ENCODE measurements at places on chromosomes 6 and 20.

GRCh38 chr20:62254021-62254724, 15.9 kb downstream of the OSBPL2 start:
- no peak for DNase-seq

DNA sequence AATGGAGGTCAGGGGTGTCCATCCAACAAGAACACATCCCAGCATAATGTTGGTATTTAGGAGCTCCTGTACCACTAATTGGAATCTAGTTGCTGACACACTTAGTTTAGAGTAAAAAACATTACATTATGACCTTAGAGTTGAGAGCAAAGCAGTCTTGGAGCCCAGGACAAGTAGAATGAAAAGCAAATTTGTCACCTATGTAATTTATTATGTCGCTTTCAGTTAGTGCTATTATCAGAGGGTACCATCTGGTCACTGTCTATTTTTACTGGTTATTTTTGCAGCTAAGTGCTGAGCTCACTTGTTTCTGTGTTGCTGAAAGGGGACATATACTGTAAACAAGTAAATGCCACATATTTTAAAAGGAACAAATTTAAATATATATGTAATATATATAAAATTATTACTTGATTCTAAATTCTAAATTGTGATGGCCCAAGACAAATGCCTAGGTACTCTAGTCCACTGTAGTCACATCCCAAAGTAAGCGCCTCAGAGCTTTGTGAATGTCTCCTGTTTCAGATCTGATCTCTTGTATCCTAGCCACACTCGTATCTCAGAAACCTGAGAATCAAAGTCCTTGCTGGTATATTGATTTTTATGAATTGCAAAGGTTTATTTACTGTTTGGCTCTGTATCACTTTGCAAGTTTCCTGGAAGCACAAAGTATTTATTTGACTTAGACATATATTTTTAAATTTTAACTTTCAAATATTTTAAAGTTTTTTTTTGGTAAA, 148.6 kb upstream of the MAN1A1 start:
- DNase-seq: no peak

GRCh38 chr6:169866668-169867521, 115.5 kb downstream of the ERMARD start:
- no peak for DNase-seq

DNA sequence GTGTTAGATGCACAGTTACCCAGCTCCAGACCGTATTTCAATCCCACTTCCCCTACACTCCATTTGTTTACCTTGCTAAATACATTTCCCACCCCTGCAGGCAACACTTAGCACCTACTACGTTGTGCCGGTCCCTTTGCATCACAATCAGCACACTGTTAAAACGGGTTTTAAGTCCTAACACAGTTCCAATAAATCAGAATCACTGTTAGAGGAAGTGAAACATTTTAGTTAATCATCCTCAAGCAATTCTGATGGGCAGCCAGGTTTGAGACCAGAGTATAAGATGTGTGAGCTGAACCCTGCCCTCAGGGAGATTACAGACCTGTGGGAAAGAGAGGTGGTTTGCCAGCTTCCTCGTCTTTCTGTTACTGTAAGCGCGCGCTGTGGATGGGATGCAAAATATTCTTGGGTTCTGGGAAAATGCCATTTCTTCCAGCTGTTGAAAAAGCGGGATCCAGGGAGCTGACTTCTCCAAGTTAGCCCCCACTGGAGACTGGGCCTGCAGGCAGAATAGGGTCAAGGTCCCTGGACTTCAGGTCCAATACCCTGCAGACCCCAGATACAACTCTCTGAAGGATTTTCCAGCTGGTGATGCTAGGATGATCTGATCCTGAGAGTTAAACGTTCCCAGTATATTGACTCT, 3.1 kb downstream of the ZCCHC3 start:
- DNase-seq: no peak

DNA sequence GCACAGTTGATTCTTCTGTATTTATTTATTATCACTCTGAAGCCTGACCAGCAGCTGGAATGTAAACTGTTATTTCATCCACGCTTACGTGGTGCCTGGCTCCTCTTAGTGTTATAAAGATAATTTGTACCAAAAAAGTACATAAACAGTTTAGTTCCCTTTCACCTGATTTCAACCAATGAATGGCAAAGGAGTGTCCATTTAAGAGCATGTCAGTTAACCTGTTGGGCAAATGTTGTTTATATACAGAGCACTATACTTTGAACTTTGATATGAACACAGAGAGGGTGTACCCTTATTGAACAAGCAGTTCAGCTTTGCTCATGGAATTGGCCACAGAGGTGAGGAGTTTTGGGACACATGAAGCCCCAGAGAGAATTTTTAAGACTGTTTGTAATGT, 7.2 kb upstream of the CTCFL start:
- no peak for DNase-seq

DNA sequence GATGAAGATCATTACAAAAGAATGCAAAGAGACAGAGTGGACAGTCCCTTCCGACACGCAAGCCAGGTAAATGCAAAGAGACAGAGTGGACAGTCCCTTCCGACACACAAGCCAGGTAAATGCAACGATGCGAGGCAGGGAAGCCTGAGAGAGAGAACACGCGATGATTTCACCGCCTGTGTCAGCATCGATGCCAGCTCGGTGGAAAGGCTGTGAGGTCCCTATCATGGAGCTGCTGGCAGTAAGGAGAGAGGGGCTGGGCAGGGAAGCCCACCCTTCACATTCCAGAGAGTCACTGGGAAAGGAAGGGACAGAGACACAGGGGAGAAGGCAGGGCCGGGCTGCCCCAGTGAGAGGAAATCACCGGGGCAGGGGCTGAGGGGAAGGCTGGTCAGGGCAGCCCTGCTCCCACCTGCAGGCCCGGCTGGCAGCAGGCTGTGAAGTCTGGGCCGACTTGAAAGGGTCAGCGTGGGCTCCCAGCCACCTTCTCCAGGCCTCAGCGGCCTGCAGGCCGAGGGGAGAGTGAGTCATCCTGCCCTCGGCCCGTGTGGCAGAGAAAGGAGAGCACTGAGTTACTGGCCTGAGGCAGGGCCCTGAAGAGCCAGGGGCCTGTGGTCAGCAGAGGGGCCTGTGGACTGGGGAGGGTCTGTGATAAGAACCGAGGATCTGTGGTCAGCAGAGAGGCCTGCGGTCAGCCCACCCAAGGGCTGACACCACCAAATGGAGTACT, 80.4 kb downstream of the DACT2 start:
- DNase-seq: no peak

DNA sequence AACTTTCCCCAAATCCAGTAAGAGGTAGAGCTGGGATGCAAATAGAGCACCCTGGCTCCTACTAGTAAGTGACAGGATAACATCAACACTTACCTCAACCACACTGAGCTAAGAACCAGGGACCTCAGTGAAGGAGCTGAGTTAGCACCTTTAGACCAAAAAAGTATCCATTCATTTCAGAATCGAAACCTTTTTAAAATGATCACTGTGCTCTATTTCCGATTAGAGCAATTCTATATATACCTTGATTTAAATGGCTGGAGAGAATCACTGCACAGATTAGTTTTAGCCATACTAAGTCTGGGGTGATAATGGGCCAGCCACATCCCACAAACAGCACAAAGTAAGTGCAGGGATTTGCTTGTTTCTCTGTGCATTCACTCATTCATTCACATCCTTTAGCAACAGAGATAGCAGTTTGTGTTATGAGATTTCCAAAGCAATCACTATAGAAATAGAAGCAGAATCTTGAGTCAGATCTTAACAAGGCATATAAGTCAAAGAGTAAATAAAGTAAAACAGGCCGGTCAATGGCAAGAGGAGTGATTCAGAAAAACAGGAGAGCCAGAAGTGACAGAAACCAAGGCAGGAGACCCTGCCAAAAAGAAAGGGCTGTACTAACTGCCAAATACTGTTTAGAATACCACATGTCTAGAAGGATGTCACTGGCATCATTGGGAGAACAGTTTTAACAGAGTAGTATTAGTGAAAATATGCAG, 136.3 kb downstream of the KIF13A start:
- DNase-seq: no peak

GRCh38 chr6:11556309-11556708, 18.8 kb downstream of the TMEM170B start:
- no peak for DNase-seq

DNA sequence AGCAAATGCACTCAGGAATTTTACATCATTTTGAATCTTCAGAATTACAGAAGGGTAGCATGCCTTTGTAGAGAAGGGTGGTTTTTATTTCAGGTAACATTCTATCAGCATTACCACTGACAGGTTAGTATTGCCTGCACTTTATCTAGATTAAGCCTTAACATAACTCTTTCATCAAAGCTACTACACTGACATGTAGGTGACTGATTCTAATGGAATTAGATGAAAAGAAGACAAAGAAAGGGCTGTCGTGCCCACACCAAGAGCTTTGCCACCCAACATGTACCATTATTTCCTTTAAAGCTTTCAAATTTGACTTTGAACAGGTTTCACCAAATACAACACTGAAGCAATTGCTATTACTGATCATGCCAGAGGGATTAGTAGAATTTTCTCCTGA, 551.9 kb downstream of the EYS start:
- DNase-seq: no peak

GRCh38 chr6:149057464-149057840, 260.1 kb upstream of the TAB2 start:
- DNase-seq: no peak

DNA sequence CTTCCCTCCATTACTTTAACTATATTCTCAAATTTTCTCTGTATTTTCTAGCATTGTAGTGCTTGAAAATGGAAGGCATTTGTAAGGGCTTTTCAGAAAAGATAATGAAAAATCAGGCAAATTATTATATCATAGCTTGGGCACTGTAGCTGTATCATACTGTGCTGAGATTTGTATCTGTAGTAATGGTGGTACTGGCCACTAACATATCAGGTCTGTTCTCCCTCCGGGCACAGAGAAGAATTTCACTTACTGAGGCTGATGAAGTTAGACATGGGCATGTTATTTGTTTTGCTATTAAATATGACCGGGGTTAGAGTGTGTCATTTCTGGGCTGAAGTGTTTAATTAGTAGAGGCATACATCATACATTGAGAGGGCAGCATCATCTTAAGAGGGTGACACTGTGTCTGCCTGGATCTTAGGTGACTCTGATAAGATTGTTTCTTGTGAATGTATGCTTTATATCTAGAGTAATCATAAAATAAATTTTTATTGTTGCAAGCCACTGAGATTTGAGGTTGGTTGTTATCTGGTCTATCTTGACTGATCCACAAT, 1395.9 kb downstream of the EPHA7 start:
- no peak for DNase-seq

- no peak for DNase-seq
These were observed 197.2 kb upstream of the SUPT3H start for GRCh38 chr6:45574885-45575284.

GRCh38 chr20:61347443-61347842, 95.4 kb downstream of the CDH4 start:
- no peak for DNase-seq

- no peak for DNase-seq
These were observed 5.3 kb downstream of the DCBLD1 start for GRCh38 chr6:117487821-117488220.

- DNase-seq: no peak
These were observed 4.8 kb downstream of the LRP11 start for GRCh38 chr6:149859368-149859767.

DNA sequence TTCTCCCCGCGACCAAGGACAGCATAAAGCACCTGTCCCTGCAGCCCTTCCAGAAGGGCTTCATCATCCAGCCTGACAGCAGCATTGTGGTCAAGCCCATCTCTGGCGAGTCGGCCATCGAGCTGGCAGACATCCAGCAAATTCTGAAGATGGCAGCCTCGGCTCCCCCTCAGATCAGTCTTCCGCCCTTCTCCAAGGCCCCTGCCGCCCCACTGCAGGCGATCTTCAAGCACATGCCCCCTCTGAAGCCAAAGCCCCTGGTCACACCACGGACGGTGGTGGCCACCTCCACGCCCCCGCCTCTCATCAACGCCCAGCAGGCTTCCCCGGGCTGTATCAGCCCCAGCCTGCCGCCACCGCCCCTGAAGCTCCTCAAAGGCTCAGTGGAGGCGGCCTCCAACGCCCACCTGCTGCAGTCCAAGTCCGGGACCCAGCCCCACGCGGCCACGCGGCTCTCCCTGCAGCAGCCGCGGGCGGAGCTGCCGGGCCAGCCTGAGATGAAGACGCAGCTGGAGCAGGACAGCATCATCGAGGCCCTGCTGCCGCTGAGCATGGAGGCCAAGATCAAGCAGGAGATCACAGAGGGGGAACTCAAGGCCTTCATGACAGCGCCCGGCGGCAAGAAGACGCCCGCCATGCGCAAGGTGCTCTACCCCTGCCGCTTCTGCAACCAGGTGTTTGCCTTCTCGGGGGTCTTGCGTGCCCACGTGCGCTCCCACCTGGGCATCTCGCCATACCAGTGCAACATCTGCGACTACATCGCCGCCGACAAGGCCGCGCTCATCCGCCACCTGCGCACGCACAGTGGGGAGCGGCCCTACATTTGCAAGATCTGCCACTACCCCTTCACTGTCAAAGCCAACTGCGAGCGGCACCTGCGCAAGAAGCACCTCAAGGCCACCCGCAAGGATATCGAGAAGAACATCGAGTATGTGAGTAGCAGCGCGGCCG, 83.3 kb downstream of the SSR1 start:
- no peak for DNase-seq

DNA sequence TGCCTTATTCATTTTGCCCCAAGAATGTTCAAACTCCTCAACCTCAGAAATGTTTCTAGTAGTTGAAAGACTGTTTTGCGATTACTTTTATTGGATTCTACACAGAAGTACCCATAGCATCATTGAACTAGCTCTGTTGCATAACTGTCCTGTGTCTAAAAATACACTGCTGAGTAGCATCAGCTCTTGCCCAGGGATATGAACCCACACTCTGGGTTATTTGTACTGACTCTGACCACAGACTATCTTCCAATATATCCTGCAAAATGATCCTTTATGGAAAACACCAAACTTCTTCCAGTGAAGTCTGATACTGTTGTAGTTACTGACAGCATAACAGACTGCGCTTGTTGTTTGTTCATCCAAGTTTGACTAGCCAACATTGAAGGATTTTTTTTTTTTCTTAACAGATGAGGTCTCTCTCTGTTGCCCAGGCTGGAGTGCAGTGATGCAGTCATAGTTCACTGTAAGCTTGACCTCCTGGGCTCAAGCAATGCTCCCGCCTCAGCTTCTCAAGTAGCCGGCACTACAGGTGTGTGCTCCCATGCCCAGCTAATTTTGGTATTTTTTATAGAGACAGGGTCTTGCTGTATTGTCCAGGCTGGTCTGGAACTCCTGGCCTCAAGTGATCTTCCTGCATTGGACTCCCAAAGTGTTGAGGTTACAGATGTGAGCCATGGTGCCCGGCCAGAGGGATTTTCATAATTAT, 49.9 kb downstream of the TULP4 start:
- DNase-seq: no peak
